ENCODE measurements at places on chromosomes 13 and 19.
A peak's percentile ranks its signal among the peaks of the same experiment; 100 is the strongest.

DNA sequence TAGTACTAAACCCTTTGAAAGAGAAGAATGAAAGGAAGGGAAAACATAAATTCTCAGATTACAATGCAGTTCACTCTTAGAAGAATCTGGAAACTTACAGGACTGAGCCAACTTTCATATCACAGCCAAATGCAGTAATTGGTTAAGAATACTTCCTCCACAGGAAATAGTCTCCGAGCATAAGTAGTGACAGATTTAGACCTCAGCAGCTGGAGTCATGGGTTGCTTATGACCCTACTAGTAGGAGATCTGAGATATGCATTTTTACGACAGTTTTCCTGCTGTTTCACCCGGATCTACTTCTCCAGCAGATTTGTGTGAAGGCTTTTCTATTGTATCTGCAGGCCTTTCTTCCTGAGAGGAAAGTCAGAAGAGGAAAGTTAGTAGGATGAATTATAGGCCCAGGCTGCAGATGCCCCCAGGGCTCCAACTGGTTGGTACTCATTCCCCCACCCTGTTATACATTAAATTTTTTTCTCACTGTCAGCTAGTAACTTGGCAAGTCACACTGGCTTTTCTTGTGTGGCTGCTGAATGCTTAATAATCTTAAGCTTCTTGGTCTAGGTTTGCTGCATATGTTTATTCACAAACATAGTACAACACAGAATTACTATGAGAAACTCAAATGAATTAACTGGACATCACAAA is 1241.5 kb upstream of the MIR17HG start:
- DNase-seq = no peak

DNA sequence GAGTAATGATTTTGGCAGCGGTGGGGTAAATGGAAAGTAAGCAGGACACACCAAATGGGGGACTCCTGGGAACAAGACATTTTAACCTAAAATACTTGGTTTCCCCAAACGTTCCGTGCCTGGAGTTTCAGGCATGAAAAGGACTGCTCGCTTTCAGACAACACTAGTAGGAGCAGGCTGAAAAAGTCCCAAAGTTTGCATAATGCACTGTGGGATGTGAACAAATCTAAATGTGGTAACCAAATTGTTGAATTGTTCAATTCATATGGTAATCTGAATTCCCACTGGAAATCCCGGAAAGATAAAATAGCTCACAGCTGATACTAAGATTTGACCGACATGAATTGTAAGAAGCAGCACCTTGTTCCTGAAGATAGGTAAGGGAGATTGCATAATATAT is 467.2 kb upstream of the ARGLU1 start:
- DNase-seq = no peak

DNA sequence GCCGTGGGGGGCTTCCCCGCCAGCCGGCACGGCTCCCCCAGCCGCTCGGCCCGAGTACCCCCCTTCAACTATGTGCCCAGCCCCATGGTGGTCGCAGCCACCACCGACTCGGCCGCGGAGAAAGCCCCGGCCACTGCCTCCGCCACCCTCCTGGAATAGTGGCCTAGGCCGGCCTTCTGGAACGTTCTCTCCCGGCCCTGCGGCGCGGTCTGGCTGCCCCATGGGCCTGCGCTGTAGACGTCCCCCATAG is 9.0 kb downstream of the C19orf25 start:
- no peak for DNase-seq

DNA sequence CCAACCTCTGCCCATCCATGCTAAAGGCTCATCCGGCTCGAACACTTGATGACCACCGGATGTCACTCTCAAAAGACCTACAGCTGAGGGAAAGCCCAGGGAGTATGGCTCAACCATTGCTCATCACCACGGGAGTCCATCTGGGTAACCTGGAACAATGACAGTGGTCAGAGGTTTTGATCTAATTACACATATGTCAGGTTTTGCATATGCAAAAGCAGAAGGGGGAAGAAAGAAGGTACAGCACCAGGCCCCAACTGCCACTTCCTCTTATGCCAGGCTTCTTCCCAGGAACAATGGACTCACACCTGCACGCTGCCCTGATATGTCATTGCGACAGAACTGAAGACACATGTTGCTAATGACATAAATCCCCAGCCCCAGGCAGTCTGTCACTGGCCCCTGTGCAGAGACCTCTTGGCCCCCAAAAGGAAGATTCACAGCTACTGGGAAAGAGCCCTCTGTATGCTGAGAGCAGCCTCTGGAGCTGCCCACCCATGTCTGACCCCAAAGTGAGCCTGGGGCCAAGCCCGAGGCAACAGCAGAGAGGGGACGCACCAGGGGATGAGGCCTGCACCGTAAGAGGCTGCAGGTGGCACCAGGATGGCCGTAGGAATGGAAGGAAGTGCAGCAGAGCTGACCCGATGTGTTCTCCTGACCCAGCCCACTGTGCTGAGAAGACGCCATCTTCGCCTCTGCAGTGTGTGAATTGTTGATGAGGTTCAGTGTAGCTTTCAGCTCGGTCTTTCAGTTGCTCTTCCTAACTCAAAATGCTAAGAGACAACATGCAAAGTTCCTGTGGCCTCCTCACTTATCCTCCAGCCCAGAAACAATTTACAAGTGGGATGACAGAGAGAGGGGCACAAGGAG is 26.3 kb downstream of the EPS15L1 start:
- no peak for DNase-seq

GRCh38 chr13:98848746-98849145 is 96.3 kb upstream of the SLC15A1 start:
- no peak for DNase-seq

- DNase-seq = peak; percentile 80
Observed at GRCh38 chr19:4304538-4305256, at the start of gene FSD1. FSD1 (plus strand) TSS chr19:4304598; CDS start chr19:4304747, 149 bp downstream.

DNA sequence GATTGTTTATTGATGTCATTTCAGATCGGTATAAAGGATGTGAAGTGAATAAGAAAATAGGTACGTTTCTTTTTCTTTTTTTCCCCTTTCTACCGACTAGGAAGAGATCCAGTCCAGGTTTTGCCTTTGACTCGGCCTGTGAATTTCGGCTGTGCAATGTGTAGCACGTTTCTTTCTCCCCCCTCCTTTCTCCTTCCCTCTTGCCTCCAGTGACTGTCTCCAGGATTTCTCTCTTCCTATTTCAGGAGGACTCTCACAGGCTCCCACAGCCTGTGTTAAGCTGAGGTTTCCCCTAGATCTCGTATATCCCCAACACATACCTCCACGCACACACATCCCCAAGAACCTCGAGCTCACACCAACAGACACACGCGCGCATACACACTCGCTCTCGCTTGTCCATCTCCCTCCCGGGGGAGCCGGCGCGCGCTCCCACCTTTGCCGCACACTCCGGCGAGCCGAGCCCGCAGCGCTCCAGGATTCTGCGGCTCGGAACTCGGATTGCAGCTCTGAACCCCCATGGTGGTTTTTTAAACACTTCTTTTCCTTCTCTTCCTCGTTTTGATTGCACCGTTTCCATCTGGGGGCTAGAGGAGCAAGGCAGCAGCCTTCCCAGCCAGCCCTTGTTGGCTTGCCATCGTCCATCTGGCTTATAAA is at the start of gene GPC6:
TSS of gene GPC6 (plus strand) at position 185 of the 657 bp plus-strand sequence.
- DNase-seq = peak; percentile 89

DNA sequence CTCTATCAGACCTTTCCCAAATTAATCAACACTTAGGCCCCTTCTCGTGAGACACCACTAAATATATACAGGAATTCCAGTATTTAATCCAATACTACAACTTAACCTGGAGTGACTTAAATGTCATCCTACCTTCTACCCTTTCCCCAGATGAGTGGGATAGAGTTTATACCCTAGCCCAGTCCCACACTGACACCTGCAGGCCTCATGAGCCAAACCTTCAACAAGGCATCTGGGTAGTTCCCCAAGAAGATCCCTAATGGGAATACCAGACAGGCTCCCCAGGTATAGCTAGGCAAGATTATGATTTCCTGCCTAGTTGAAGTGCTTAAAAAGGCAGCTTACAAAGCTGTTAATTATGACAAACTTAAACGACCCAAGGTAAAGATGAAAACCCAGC is 15.9 kb downstream of the ZNF83 start:
- no peak for DNase-seq
